ENCODE measurements at places on chromosomes 13 and 19. TPM values are rescaled to one million over a fixed set of nuclear protein-coding genes. Genes with fewer than 3 reads are reported as not detected.

SIGLEC5 gene
- total RNA-seq: not detected

PNMA8B gene
- not detected for total RNA-seq

SCGB2B2 gene
- total RNA-seq: 0.59 TPM

TLE6 gene
- 4.0 TPM for total RNA-seq

GRIK5 gene
- total RNA-seq: 0.62 TPM

CALM3 gene
- total RNA-seq: 212 TPM

MYO1F gene
- 0.33 TPM for total RNA-seq

SBNO2 gene
- 101 TPM for total RNA-seq

DNA sequence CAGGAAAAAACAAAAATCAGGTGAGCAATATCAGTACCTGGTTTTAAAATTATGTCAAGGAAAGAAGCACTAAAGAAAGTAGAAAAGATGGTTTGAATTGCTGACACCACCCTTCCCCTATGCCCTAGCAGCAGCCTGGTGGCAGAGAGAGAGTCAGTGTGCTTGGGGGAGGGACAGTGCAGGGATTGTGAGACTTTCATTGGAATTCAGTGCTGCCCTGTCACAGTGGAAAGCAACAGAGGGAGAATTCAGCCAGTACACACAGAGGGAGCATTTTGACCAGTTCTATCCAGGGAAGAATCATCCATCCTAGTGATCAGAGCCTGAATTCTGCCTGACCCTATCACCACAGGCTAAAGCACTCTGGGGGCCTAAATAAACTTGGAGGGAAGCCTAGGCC is 222.4 kb upstream of the PCDH17 start:
- no peak for DNase-seq
- H3K27me3 ChIP-seq: no peaks in the 10 kb centered on the region
- H3K27ac ChIP-seq: no peak overlapping the region
- H3K36me3 ChIP-seq: no peaks in the 10 kb centered on the region
- no peaks in the 10 kb centered on the region for H3K4me1 ChIP-seq

GRCh38 chr19:40806423-40807146 is 7.6 kb downstream of the EGLN2 start:
- no peak overlapping the region for H3K27ac ChIP-seq
- H3K4me3 ChIP-seq: no peak overlapping the region
- H3K36me3 ChIP-seq: no peaks in the 10 kb centered on the region
- no peaks in the 10 kb centered on the region for H3K27me3 ChIP-seq
- DNase-seq: no peak
- H3K4me1 ChIP-seq: peaks cover 49% of the 10 kb centered on the region

GRCh38 chr13:41614671-41615527 is 157.5 kb downstream of the RGCC start:
- no peaks in the 10 kb centered on the region for H3K27me3 ChIP-seq
- no peak overlapping the region for H3K27ac ChIP-seq
- H3K36me3 ChIP-seq: no peaks in the 10 kb centered on the region
- H3K4me3 ChIP-seq: no peak overlapping the region
- DNase-seq: no peak

DNA sequence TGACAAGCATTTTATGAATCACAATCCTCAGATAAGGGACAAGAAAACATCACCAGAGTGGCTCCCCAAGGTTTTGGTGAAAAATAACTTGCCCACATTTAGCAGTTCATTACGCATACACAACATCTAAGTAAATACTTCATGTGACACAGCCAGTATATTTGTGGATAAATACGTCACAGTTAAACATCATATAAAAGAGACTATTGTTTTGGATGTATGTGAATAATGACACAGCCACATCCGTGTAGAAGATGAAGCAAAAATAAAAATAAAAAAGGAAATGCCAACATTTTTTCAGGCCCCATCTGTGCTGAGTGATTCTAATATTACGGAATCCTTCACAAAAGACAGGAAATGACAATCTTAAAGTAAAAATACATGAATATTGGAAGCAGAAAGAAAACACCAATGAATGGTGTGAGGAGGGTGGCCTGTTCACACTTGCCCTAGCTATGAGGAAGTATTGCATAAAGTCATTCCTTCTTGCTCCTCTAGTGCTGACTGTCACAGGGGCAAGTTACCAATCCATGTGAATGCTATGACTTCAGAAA is 457.1 kb downstream of the KLF12 start:
- H3K36me3 ChIP-seq: no peaks in the 10 kb centered on the region
- no peaks in the 10 kb centered on the region for H3K27me3 ChIP-seq
- H3K27ac ChIP-seq: no peak overlapping the region

GRCh38 chr19:5281588-5281987 is 59.0 kb downstream of the PTPRS start:
- H3K36me3 ChIP-seq: no peaks in the 10 kb centered on the region
- no peaks in the 10 kb centered on the region for H3K27me3 ChIP-seq
- H3K27ac ChIP-seq: no peak overlapping the region
- no peak for DNase-seq

DNA sequence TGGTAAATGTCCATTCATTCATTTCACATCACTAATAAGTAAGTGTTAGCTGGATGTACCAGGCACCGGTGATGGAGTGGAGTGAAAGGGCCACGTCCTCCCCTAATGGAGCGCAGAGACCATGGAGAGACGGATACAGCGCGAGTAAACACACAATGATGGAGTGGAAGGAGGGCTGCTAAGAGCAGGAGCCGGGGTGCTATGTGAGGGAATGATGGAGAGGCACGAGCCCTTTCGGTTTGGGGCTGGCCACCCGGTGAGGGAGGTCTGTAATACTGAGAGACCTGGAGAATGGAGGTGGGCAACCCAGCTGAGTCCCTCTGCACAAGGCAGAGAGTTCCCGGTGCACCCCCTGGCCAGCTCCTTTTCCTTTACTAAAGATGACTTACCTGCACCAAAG is 53.7 kb downstream of the PEPD start:
- no peaks in the 10 kb centered on the region for H3K4me1 ChIP-seq
- no peak for DNase-seq
- H3K36me3 ChIP-seq: no peaks in the 10 kb centered on the region
- H3K4me3 ChIP-seq: no peak overlapping the region
- H3K27me3 ChIP-seq: no peaks in the 10 kb centered on the region

- no peaks in the 10 kb centered on the region for H3K4me1 ChIP-seq
- DNase-seq: no peak
- no peak overlapping the region for H3K4me3 ChIP-seq
Measured at GRCh38 chr19:44653977-44654774, 10.5 kb downstream of the PVR start.

- H3K36me3 ChIP-seq: no peaks in the 10 kb centered on the region
- no peaks in the 10 kb centered on the region for H3K27me3 ChIP-seq
- no peak overlapping the region for H3K4me3 ChIP-seq
- H3K27ac ChIP-seq: peak overlapping the region; percentile 100
- peaks cover 59% of the 10 kb centered on the region for H3K4me1 ChIP-seq
Measured at GRCh38 chr19:2538096-2538757, 62.3 kb downstream of the GADD45B start.

- H3K27ac ChIP-seq: no peak overlapping the region
- H3K4me1 ChIP-seq: peaks cover 4% of the 10 kb centered on the region
- DNase-seq: no peak
Measured at GRCh38 chr13:67227131-67227983, 2.8 kb downstream of the PCDH9 start.

DNA sequence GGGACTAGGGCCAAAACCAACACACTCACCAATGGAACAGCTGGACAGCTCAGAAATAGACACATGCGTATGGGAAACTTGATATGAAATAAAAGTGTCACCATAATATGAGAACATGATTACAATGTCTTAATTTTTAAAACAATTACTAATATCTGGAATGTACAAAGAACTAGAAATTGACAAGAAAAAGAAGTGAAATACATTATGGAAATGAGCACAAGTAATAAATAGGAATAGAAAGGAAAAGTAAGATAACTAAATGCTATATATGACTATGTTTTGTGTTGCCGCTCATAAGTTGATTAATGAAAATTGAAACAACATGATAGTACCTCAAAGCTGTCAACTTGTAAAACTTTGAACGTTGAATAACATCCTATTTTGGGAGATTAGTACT is 801.1 kb downstream of the SLITRK5 start:
- no peak for DNase-seq
- no peaks in the 10 kb centered on the region for H3K4me1 ChIP-seq
- H3K27ac ChIP-seq: no peak overlapping the region
- H3K27me3 ChIP-seq: no peaks in the 10 kb centered on the region

DNA sequence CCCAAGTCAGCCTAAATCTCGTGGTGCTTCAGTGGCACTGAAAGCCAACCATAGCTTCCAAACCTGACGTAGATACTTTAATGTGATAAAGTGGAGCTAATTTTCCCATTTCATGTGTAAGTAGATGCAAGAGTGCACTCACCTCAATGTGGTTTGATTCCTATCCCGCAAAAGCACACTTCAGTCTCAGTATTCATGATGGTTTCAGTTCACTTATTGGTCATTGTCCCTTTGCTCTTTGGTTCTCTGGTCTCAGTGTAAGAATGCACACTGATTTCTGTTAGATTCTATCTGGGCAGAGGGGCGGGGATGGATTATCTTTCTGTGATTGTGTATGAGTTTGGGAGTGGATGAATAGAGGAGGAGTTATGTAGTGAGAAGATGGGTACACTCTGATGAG is 340.6 kb downstream of the KCNRG start:
- H3K36me3 ChIP-seq: no peaks in the 10 kb centered on the region
- DNase-seq: no peak
- H3K4me3 ChIP-seq: no peak overlapping the region
- no peaks in the 10 kb centered on the region for H3K27me3 ChIP-seq

- H3K36me3 ChIP-seq: no peaks in the 10 kb centered on the region
- H3K27me3 ChIP-seq: no peaks in the 10 kb centered on the region
- H3K27ac ChIP-seq: no peak overlapping the region
Measured at GRCh38 chr13:67619351-67619994, 389.3 kb upstream of the PCDH9 start.

DNA sequence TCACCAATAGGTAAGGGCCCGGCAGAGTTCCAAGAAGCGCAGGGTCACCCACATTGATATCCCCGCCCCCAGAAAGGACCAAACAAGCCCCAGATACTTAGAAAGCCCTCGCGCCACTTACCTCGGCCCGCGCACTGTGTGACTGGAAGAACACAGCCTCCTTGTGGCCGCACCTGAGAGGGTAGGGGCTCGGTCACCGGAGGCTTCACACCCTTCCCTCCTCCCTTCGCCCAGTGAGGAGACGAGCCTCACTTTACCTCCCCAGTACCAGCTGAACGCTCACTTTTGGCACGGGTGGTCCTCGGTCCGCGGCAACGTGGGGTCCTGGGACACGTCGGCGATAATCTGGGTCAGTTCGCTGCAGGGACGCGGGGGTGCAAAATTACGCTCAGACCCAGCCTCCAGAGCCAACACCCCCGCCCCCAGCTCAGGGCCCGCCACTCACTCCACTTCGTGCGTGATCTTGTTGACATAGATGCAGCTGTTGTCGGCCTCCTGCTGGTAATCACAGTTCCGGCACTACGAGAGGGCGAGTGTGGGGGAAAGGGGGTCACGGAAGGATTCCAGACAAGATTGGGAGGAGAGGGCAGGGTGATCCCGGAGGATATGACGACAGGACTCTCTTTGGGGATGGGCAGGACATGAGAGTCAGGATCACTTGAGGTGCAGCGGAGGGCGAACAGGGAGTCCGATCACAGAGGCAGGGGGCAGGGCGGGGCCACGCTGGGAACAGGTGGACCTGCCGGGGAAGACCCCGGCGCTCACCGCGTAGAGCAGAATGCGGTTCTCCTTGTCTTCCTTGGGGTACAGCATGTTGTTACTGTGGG is 568 bp downstream of the POLR2I start:
- peak overlapping the region; percentile 92 for H3K27ac ChIP-seq
- H3K4me1 ChIP-seq: peaks cover 14% of the 10 kb centered on the region
- no peaks in the 10 kb centered on the region for H3K27me3 ChIP-seq
- no peak for DNase-seq
- H3K4me3 ChIP-seq: peak overlapping the region; percentile 85

DNA sequence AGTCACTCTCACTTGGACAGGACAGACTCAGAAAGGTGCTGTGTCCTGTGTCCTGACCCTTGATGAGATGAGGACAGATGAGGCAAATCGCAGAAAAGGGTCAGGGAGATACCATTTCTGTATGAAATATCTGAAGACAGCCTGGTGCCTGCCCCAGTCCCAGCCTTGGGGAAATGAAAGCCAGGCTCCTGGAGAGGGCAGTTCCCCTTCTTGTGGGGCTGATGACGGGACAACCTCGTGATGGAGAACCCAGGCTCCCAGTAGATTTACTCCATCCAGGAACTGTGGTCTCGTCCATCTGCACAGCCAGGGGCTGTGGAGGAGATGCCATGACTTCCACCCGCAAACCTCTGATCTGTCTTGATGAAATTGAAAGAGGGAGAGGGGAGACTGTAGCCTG is 13.8 kb downstream of the LILRB1 start:
- H3K27me3 ChIP-seq: peaks cover 13% of the 10 kb centered on the region
- H3K27ac ChIP-seq: no peak overlapping the region
- no peak for DNase-seq
- H3K4me3 ChIP-seq: no peak overlapping the region
- H3K36me3 ChIP-seq: no peaks in the 10 kb centered on the region
- no peaks in the 10 kb centered on the region for H3K4me1 ChIP-seq

Data from Panc1 (cell line).